Stimulated activated CD4-positive, alpha-beta T cell treated with anti-CD3 and anti-CD28 coated beads, Interleukin-1b, Interleukin-23, amount 100 ng/mL, for 1 hour (primary cell): ENCODE measurements at places on chromosomes 6 and 20.

- DNase-seq: no peak
Measured at GRCh38 chr6:31187780-31188194, 17.3 kb upstream of the POU5F1 start.

DNA sequence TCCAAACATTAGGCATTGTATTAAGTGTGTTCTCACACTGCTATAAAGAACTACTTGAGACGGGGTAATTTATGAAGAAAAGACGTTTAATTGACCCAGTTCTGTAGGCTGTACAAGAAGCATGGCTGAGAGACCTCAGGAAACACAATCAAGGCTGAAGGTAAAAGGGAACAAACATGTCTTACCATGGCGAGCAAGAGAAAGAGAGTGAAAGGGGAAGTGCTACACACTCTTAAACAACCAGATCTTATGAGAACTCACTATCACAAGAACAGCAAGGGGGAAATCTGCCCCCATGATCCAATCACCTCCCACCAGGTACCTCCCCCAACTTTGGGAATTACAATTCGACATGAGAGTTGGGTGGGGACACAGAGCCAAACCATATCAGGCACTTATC is 86.6 kb upstream of the TOP1 start:
- DNase-seq: no peak

DNA sequence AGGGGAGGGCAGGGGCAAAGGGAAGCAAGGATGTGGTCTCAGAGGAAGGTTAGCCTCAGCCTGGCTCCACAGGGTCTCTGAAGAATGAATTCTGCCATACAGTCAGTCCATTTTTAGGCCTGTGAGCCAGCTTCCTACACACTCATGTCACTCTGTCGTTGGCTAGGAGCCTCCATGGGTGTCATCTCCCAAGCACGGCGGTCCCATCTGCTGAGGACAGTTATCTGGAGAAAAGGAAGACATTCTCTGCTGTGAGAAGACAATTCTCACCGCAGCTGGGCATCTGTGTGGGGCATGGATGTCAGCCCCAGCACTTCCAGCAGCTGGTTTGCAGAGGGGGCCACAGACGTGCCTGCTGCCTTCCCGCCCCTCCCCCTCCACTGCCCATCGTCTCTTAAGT is 167.6 kb downstream of the LINC00237 start:
- no peak for DNase-seq

- no peak for DNase-seq
Measured at GRCh38 chr6:18471232-18471964, 84.2 kb downstream of the RNF144B start.

- DNase-seq: no peak
Measured at GRCh38 chr6:138691595-138692057, 81.9 kb upstream of the CCDC28A start.

GRCh38 chr6:38012573-38012972 is 193.0 kb downstream of the ZFAND3 start:
- no peak for DNase-seq

GRCh38 chr6:159533016-159533415 is 160.0 kb downstream of the SOD2 start:
- no peak for DNase-seq

- no peak for DNase-seq
Measured at GRCh38 chr20:63977739-63978276, 1.6 kb downstream of the SAMD10 start.

DNA sequence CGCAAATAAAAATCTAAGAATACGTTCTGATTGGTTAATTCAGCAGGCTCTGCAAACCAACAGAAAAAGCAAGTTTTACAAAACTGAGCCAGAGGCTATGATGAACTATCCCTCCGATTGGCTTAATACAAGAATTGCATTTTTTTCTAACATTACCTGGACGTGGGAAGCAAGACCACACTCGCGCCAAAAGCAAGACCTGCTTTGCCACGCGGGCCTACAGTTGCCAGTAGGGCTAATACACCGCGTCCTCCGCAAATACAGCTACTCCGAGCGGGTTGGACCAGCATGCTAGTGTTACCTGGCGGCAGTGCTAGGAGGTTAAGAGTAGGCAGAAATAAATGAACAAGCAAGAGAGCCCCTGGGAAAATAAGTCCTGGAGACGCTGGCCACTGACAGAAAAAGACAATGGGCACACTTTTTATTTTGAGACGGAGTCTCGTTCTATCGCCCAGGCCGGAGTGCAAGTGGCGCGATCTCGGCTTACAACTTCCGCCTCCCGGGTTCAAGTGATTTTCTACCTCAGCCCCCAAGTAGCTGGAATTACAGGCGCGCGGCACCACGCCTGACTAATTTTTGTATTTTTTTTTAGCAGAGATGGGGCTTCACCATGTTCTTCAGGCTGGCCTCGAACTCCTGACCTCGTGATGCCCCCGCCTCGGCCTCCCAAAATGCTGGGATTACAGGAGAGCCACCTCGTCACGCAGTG is 131.9 kb upstream of the BTN3A2 start:
- no peak for DNase-seq

DNA sequence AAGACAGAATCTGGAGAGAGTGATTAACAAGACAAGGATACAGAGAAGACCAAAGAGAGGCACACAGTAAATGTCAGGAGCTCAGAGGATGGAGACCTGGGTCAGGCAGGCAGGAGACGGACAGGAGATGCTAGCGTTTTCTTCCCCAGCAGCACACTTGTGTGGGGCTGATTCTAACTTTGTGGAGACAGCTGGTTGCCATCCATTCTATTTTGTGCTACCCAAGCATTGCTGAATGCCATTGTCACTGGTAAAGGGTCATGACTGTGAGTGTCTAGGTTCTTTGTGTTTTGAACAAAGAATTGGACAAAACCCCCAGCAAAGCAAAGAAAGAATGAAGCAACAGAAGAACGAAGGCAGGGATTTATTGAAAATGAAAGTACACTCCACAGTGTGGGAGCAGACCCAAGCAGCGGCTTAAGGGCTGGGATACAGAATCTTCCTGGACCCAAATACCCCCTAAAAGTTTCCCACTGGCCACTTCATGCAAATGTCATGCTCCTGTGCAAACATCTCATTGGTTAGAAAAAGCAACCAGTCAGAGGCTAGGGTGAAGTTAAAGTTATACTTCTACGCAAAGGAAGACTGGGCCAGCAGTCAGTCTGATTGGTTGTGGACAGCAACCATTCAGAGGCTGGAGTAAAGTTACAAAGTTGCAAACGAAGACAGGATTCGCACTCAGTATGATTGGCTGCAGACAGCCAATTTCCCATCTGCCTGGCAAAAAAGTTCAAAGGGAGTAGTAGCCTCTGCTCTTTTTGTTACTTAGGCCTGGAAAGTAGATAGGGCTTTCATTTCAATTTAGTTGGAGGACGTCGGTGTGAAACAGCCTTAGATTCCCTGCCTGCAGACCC is 17.5 kb downstream of the PTK7 start:
- no peak for DNase-seq

- DNase-seq: no peak
Measured at GRCh38 chr6:151191527-151191926, 48.2 kb upstream of the AKAP12 start.

DNA sequence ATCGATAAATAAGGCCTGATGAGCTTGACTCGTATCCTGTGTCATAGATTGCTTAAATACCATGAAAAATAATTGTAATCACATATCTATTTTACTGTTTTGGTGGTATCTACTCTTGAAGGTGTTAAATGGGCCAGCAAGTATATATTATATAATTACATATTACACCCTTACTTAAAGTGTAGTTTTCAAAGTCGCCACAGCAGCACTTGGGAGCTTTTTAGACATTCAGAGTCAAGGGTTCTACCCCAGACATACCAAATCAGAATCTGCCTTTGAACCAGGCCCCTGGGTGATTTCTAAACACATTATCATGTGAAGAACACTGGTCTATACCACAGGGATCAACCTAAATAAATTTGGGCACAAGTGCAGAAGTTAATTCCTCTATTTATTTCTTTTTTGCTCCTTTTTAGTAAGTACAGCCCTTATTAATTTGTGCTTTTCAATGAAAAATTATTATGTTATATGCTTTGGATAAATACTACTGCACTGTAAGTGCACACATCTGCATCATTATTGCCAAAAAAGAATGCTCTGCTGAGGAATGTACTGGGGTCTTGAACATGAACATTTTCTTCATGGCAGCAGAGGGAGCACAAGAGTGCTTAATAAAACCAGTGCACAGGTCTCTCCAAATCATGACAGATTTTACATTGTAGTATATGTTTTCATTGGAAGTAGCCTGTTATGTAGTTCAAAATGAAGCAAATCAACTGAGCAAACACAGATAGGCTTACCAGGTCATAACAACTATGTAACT is 3.1 kb upstream of the ATXN1 start:
- no peak for DNase-seq

GRCh38 chr20:5780846-5781217 is 30.6 kb downstream of the SHLD1 start:
- no peak for DNase-seq

DNA sequence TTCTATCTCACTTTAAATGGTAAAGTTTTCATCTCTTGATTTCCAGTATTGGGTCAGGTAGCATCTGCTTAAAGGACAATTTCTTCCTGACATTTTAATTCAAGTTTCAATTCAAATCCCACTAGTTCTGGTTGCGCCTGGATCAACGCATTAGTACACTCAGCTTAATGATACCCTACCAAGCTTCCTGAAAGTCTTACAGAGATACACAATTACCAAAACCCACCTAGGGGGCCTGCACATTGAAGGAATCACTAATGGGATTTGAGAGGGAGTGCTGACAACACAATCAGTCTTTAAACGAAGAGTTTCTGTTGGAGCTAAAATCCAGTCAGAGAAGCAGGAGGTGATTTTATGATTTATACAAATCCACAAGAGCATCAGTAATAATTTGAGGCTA is 293.0 kb downstream of the PHF3 start:
- no peak for DNase-seq

- DNase-seq: no peak
Measured at GRCh38 chr6:52575502-52575892, 1.4 kb downstream of the TRAM2 start.

GRCh38 chr6:127460465-127460864 is 1.3 kb upstream of the KIAA0408 start:
- no peak for DNase-seq

GRCh38 chr20:50541606-50542041 is 31.4 kb downstream of the PTPN1 start:
- DNase-seq: no peak

- DNase-seq: no peak
Measured at GRCh38 chr20:59831916-59832270, 101.5 kb downstream of the SYCP2 start.

DNA sequence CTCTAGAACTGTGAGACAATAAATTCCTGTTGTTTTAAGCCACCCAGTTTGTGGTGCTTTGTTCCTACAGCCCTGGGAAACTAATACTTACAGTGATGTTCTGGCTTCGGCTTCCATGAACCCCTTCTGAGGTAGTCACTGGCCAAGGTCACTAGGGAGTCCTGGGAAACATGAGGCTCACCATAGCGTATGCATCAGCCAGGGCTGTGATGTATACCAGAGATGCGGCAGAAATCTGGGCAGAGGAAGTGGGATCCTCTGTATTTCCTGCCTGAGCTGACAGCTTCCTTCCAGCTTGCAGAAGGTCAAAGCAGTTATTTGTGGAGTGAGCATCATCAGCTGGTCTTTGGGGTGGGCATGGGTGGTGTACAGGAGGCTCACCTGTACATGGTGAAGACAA is 27.9 kb downstream of the KAT14 start:
- no peak for DNase-seq

- no peak for DNase-seq
Measured at GRCh38 chr20:53652090-53652858, 58.6 kb upstream of the ZNF217 start.

- DNase-seq: no peak
Measured at GRCh38 chr6:85005494-85005893, 241.1 kb upstream of the TBX18 start.

DNA sequence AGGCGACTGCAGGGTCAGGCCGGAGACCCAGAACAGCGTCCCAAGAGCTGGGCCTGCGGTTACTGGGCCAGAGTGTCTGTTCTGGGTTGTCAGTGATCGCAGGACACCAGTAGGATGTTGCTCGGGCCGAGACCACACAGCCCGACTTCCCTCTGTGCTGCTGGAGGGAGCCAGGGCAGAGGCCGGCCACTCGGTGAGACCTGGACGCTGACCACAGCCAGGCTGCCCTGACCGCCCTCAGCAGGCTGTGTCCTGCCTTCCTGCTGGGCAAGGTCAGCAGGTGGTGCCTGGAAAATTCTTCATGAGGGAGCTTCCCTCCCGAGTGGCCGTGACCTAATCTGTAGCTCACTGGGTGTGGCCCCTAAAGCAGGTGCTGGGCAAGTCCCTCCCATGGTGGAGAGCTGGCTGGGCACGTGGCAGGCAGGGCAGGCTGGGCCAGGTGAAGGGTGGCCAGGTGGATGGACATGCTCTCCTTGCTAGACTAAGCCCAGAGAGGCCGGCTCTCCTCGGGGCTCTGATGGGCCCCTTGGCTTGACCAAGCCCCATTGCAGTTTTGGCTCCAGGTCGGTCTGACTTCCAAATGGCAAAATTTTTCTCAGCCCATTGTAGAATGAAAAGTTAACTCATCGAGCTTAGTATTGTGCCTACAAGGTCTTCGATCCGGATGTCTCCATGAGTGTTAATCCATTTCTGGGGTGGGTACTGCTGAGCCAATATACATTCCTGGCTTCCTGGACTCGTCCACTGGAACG is 1.9 kb downstream of the SLCO4A1 start:
- no peak for DNase-seq

- DNase-seq: no peak
Measured at GRCh38 chr6:92504509-92504908, 914.9 kb downstream of the EPHA7 start.

- DNase-seq: no peak
Measured at GRCh38 chr6:136984578-136984977, 60.2 kb downstream of the IL20RA start.

DNA sequence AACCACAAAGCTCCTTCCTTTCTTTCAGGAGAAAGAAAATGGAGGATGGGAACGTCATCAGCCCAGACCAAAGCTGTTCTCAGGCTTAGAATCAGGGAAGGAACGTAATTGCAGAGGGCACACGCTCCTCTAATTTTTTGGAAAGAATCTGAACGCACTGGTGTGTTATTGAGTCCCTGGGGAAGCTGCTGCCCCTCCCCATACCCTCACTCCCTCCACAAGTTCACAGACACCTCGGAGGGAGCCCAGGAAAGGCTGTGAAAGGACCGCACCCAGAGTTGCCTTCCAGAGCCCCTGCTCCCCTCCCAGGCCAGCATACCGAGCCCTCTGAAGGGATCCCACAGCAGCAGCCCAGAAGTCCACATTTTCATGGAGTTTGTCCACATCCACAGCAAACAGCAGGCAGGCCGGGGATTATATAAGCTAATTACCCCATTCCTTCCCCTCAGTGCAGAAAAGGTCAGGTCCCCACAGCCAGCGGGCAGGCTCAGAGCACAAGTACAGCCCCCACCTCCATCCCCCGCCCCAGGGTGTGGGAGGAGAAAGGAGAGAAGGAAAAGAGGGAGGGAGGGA is 53.7 kb downstream of the ANKRD60 start:
- no peak for DNase-seq

DNA sequence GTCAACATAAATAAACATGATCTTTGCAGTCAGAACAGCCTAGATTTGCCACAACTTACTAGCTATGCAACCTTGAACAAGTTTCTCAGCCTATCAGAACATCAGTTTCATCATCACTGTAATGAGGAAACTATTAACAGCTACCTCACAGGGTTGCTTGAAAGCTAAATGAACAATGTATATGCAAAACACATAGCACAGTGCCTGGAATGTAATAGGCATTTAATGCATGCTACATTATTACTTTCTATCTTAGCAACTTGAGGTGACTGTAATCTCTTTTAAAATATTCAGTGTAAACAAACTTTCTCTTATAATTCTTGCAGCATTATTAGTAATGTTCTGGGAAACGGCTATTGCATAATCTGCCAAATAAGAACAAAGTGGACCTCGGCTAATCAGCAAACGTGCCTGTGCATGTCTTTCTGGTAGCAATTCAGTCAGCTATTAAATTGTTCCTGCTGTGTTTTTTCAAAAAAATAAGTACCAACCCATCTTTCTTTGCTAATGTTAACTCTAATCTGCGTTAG is 61.5 kb downstream of the SYNE1 start:
- no peak for DNase-seq
